ENCODE measurements at places on chromosomes 1 and 21.

- DNase-seq: peak; percentile 43
Observed at GRCh38 chr1:9792156-9793042, 31.4 kb downstream of the CLSTN1 start.

DNA sequence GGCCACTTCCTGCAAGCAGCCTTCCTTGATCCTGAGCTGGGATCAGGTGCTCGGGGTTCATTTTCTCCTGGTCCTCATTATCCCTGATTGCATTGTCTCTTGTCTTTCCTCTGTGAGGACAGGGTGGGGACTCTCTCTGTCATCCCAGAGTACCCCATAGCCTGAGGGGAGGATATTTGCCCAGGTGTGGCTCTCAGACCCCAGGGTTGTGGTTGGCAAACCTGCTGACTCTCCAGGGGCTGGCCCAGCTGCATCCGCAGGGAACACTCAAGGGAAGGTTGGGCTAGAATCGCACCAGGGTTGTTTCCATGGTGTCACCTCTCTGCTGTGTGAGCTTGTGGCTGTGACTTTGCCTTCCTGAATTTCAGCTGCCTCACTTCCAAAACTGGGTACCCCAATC lies 276.8 kb upstream of the C1orf174 start:
- DNase-seq: no peak

GRCh38 chr1:43430831-43431230 lies 22.9 kb downstream of the HYI start:
- no peak for DNase-seq

DNA sequence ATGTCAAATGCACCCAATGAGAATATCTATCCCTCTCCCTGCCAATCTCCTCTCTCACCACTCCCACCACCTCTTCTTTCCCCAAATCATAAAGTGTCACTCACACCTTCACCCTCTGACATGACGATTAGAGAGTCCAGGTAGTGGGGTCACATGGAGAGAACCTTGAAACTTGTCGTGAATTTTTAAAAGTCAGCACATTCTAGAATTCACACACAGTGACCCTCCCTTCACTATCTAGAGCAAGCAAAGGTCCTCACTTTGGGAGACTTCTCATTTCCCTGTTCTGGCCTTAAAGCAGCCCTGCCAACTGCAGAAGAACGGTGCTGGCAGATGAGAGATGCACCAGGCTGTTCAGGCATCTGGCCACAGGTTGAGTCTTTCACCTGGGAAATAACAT lies 61.9 kb downstream of the CD34 start:
- DNase-seq: no peak

DNA sequence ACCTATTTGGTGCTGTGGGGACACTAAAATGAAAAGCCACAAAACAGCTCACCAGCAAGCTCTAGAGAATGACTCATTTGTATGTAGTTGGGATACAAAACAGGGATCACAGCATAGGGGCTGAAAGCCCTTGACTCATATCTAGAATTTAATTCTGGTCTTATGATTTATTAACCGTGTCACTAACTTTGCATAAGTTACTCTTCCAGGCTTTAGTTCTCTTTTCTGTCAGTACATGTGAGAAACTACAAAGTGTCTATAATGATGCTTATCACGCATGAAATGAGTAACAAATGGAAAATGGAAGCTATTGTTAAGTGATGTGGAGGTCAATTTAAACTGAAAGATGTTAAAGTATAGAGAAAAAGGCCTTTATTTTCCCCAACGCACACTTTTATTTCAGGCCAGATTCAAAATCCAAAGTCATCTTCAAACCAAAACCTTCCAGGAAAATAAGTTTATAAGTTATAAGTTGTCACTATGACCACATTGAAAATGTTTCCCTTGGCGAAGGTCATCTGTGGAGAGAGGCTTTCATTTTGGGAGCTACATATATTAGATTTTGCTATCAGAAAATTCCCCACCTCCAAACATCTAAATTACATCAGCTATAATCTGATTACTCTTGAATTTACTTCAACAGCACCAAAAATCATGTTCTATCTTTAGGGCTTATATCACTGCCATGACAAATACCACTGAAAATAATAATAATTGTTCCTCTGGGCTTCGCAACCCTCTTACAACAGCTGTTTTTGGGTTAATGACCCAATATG lies 430.5 kb downstream of the MRPL39 start:
- no peak for DNase-seq

GRCh38 chr1:218425647-218426342 lies 80.7 kb downstream of the TGFB2 start:
- peak; percentile 61 for DNase-seq

GRCh38 chr1:26181586-26182382 lies 4.5 kb downstream of the CNKSR1 start:
- no peak for DNase-seq

- no peak for DNase-seq
Observed at GRCh38 chr1:29364101-29364678, 127.9 kb downstream of the PTPRU start.

DNA sequence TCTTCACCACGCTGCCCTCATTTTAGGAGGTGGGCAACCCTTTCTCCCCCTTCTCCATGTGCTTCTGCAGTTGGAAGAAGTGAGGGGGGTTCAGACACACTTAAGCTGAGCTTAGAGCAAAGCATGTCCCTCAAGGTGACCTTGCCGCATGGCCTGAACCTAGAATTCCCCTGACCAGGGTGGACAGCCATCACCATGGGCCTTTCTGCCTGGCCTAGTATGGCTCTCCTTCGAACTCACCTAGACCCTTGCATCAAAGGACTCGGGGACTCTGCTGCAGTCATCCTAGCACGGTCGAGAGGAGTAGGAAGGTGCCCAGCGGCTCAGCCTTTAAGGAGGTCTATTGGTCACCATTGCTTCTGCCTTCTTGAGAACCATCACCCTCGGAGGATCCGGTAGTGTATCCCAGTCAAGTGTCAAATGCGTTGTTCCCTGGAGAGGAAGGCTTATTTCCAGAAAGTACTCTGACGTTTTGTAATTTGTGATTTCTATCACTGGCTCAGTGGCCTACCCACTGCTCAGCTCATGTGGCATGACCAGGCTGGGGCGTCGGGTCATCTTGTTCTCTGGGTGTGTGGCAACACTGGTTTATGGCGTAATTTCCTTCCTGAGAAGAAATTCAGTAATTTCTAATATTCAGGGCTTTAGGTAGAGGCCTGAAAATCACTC lies at the start of gene KCNE1:
Gene KCNE1 (minus strand): TSS at position 424 of the 669 bp plus-strand sequence. CDS start 62,576 bp downstream, outside the sequence.
- DNase-seq: no peak
